ENCODE measurements at places on chromosomes 1 and 21.

GRCh38 chr1:192691041-192691440, 55.1 kb downstream of the RGS13 start:
- DNase-seq = no peak

DNA sequence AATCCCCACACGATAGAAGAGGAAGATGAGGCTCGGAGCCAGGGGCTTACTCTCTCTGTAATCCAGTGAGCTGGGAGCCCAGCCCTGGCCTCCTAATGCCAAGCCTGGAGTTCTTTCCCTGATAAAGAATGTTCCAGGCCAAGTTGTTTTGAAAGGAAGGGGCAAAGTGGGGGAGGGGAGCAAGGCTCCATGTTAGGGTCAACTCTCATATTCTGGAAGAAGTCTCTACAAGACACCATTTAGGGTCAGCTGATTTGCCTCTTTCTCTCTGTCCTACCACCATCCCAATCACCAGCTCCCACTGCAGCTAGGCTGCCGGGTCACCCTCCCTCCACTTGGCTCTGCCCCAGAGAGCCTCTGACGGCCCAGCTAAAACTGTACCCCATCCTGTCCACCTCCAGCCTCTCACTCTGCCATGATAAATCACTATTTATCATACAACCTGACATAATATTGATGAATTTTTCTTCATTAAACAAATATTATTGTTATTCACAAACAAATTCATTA, 95.0 kb downstream of the GLIS1 start:
- no peak for DNase-seq

- DNase-seq = no peak
Observed at GRCh38 chr1:26704629-26705028, 8.8 kb downstream of the ARID1A start.

DNA sequence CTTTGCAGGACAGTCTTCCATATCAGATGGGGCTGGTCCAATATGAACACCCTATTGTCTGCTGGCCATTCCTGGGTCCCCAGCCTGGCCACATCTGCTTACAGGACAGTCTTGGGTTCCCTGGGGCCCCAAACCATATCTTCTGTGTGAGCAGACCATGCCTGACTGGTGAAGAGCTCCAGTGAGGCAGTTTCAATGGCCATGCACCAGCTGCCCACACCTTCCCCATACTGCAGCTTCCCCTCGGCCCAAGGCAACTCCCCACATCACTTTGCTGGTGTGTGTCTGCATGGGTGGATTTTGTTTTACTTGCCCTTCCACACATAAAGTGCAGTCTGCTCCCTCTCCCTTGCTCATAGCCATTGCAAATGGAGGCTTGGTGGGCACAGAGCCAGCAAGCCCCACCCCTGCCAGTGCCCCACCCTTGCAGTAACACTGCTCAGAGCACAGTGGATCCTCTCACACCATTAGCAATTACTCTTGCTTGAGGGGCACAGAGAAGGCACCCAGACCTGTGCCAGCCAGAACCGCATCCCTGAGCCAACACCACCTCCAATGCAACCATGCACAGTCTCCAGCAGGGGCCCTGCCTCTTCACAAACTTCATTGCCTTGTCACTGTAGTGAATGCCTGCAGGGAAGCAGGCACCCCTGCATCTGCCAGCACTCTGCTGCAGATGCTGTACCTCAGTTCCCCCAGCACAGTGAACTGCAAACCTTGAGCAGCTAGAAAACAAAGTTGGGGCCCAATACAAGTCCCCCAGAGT, 474.5 kb upstream of the BEND5 start:
- DNase-seq = no peak

DNA sequence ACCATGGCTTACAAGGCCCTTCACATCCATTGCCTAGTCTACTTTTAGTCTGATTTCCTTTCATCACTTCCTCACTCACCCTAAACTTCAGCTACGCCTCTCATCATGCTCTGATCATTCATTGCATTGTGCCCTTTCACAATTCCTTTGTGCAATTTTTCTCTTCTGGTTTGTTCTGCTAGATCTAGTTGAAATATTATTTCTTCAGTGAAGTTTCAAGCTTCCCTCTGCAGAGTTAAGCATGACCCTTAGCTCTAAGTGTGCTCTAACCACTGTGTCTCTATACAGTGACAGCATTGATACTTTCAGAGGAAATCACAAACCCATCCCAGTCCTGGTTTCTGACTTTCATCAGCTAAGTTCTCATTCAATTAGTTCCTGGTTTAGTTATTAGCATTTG, 166.1 kb downstream of the PLA2G4A start:
- DNase-seq = no peak

GRCh38 chr1:237041795-237042525, at the start of gene RYR2:
TSS of gene RYR2 (plus strand) at chr1:237042184. CDS start at chr1:237042522, 338 bp downstream.
- no peak for DNase-seq

DNA sequence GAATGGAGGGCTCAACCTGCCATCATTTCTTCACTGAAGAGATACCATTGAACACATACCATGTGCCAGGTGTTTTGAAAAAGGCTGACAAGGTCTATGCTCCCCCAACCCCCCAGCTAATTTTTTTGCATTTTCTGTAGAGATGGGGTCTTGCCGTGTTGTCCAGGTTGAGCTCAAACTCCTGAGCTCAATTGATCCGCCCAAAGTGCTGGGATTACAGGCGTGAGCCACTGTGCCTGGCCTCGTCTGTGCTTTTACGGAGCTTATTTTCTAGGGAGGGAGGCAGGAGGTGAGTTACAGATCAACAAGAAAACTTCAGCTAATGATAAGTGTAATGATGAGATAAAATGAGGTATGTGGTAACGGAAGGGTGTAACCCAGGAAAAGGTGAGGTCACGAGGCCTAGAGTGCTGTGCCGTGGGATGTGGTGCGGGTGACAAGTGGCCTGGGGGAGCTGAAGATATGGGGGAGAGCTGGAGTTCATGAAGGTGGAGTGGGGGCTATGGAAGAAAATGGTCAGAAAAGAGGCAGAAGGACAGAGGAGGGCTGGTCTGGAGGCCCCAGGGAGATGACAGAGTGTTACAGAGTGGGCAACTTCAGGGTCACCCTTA, 28.2 kb downstream of the FAAH start:
- no peak for DNase-seq

DNA sequence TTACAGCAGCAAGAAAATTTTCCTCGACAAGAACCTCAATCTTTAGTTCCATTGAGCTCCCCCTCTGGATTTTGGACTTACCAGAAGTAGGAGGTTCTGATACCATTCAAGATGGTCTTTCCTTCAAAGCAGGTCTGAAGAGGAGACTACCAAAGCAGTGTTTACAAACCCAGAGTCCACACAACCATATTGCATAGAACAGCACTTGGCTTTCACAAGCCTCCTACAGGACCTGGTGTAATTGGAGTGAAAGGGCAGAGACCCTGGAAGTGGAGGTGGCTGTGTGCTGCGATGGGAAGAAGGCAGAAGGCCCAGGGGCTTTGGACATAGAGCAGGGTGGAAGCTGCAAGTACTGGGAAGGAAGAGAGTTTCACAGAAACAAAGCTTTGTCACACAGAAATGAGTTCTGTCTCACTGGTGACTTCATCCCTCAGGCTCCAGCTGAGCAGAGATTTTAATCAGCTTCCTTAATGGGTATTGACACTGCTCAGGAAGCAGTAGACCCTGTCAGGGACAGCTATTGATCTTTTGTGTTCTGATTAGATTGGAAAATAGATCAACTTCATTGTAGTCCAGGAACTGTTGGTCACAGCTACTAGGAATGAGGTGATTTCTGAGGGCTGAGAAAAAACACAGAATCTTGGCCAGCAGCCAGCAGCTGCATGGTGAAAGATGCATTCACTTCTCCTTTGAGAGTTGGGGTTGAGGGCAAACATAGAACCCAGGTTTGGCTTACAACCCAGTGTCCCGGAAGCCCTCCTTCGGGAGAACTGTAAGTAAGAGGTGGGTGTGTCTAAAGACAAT, 124.0 kb downstream of the SYT2 start:
- DNase-seq = no peak

DNA sequence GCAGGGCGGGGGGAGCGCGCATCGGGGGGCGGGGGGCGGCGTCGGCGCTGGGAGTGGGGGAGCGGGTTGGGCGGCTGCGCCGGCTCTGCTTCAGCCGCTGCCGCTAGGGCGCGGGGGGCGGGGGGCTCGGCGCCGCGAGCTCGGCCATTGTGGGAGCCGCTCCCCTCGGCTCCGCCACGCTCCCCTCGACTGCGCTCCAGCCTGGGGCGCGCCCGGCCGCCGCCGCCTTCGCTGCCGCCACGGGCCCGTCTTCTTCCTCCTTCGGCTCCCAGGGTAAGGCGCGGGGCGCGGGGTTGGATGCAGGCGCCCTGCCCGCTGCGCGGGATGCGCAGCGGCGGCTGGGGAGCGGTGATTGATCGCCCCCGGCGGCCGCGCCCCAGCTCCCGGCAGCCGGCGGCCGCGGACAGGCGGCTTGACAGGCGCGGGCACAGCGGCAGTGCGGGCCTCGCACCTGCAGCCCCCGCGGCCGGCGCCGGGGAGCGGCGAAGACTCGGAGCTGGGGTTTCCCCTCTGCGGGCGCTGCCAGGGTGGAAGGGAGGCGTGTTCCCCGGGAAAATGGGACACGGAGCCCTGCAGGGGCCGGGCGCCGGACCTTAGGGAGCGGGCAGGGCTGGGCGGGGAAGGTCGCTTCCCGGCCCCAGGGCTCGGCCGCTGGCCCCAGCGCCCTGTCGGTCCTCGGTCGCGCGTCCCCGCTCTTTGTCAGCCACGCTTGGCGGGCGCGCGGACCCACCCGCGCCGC, 55.3 kb downstream of the NDUFS5 start:
- no peak for DNase-seq

DNA sequence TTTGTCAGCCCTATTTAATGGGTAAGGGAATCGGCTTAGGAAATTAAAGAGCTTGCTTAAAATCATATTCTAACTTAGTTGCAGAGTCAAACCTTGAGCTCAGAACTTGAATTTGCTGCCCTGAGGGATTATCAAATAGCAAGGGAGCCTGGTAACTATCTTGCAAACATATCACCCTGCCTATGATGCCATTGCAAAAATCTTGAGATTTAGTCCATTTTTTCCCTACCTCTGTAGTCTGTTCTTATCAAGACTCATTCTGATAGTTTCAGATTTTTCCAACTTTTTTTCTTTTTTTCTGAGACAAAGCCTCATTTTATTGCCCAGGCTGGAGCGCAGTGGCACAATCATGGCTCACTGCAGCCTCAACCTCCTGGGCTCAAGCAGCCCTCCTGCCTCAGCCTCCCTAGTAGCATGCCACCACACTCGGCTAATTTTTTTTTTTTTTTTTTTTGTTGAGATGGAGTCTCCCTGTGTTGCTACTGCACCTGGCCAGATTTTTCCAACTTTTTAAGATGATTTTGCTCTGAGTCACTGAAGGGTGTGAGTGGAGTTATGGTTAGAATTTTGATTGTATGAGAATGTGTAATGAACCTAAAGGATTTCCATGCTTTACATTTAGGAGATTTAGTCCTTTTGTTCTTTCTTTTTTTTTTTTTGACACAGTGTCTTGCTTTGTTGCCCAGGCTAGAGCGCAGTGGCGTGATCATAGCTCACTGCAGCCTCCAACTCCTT, 12.2 kb downstream of the SARS1 start:
- no peak for DNase-seq

DNA sequence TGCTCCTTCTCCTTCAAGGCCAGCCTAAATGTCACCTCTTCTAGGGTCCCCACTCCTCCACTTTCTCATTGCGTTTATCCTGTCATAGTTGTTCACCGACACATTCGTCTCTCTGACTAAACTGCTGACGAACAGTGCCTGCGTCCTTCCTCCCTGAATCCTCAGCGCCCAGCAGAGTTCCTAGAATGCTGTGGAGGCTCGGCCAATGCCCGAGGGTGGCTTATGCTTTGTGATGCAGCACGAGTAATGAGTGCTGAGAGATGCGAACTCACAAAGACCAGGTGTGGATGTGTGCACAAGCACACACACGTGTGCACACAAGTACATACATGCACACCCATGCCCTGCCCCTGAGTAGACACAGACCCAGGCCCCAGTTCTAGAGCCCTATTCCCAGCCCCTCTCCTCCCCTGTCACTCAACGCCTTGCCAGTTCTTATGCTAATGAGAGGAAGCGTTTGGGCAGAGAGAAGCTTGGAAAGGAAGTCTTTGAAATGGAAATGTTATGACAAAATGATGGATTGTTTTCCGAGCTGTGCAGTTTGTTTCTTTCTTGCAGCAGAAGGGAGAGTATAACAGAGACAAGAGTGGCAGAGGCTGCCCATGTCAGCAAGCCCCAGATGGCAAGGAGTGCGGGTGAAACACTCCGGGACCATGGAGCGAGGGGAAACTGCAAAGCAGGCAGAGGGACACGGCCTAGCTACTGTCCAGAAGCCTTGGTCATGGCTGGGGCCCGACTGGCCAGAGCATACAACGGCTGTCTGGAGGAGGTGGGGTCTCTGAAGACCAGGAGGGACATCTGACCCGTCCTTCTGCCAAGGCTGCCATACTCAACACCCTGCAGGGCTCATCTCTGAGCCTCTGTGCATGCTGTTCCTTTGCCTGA, 24.2 kb downstream of the KCNA10 start:
- no peak for DNase-seq

GRCh38 chr1:88647249-88647645, 36.8 kb upstream of the PKN2 start:
- DNase-seq = no peak

GRCh38 chr1:39409055-39409816, 82.2 kb upstream of the BMP8A start:
- DNase-seq = no peak

- DNase-seq = no peak
Observed at GRCh38 chr1:217040711-217041455, 317.7 kb upstream of the ESRRG start.

DNA sequence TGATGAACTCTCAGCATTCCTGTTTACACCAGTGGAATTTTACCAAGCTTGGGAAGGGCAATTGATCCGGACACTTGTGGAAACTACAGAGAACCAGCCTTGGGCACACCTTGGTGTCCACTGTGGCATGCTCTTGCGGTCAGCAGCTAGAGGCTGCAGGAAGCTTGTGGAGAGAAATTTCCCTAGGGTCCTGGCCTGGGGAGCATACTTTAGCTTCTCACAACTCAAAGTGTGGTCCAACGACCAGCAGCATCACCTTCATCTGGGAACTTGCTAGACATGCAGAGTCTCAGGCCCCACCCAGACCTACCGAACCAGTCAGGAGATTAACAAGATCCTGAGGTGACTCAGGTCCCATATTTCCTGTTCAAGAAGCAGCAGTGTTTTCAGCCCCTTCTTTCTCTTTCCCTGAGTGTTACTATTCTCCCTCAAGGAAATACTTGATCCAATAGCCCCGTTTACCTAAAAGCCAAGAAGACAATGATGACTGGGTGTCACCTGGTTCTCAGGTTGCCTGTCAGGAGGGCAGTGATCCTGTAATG, 55.7 kb upstream of the KCNE2 start:
- no peak for DNase-seq

- DNase-seq = no peak
Observed at GRCh38 chr1:150804671-150805070, 3.4 kb downstream of the CTSK start.

- peak; percentile 95 for DNase-seq
Observed at GRCh38 chr21:39349211-39350093, 564 bp upstream of the HMGN1 start.

DNA sequence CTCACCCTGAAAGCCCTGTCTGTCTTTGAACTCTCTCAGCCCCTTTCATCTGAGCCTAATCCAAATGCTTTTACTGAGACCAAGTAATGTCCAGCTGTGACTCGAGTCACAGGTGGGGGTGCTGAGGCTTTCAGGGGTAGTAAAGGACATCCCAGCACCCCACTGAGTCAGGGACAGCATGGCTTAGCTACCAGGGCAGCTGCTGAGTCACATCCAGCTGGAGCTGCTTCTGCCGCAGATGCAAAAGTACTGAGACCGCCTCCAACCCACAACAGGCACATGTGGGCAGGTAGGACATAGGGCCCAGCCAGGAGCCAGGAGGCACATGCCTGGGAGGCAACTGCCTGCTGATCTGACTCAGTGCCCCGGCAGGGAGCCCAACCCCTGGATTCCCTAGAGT, 6.7 kb upstream of the VSIG8 start:
- DNase-seq = no peak

Measured in stimulated activated CD4-positive, alpha-beta T cell treated with anti-CD3 and anti-CD28 coated beads, Interleukin-4, amount 100 ng/mL, for 4 hours (primary cell).